D341Med (cell line): ENCODE measurements at places on chromosomes 7 and 10.

- no peak for DNase-seq
Measured at GRCh38 chr7:87216701-87217508, 2.6 kb downstream of the TMEM243 start.

- DNase-seq, result peak; percentile 65
Measured at GRCh38 chr10:17644485-17644943, 563 bp downstream of the STAM start.

- no peak for DNase-seq
Measured at GRCh38 chr10:112122827-112123226, 60.7 kb downstream of the GPAM start.

DNA sequence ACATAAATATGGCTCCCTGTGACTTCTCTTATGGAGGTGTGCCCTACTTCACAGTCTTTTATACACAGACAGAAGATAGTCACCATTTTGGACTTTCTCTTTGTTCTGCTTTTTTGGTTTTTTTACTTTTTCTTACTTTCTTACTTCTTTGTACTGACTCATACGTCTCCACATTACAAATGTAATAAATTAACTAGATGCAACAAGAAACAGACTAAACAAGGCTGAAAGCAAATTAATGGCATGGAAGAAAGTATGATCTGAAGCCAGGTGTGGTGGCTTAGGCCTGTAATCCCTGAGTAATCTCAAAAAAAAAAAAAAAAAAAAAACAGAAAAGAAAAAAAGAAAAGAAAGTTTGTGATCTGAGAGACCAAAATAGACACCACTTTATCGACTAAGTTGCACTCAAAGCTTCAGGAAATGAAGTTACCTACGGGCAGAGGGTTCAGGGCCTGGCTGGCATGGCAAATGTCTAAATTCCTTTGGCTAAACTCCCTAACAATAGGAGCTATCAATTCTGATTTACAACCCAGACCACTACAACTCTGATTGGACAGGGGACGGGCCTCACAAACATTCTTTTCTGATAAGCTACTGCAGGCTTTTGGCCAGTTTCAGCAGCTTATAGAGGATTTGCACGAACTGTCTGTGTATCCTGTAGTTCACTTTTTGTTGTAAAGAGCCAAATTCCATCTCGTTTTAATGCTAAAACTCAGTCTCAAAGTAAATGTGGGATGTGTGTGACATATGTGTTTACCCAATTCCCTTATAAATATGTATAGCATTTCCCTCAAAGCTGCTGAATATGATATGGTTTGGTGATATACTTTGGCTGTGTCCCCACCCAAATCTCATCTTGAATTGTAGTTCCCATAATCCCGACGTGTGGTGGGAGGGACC lies 129.1 kb downstream of the SEPTIN14 start:
- peak; percentile 1 for DNase-seq

- DNase-seq, result no peak
Measured at GRCh38 chr7:140284062-140284461, 107.3 kb upstream of the KDM7A start.

GRCh38 chr10:106436123-106436715 lies 728.3 kb downstream of the SORCS1 start:
- DNase-seq, result no peak

GRCh38 chr10:11082526-11082925 lies 64.9 kb downstream of the CELF2 start:
- no peak for DNase-seq

DNA sequence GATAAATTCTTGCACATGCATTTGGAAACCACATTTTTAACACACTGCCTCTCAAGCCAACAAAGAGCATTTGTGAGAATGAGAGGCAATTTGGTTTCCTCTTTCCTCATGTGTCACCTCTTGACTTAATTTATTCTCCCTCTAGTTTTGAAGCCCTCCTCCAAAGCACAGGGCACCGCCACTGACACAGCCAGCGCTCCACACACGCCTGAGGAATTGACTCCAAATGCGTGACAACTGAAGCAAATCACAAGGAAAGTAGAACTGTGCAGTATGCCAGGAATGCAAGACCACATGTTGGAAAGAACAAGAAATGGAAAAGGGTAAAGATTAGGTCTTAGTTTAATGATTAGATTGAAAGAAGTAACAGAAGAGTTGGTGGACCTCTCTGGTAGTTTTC lies 173.3 kb downstream of the LSM5 start:
- no peak for DNase-seq

DNA sequence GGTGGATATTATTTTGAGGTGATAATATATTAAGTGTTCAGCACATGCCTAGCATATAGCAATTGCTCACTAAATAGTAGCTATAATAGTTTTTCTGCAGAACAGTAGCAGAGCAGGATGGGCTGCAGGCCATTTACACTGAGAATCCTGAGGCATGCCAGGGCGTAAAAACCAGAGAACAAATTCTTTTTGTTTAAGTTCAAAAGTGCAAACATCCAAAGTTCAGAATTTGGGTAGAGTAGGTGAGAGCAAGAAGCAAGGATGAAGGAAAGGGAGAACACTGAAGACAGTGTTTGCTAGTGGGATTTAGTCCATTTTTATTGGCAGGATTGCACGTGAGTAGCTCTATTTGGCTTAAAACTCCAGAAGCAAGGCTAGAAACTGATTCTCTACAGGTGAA lies 72.0 kb upstream of the RHOBTB1 start:
- no peak for DNase-seq

DNA sequence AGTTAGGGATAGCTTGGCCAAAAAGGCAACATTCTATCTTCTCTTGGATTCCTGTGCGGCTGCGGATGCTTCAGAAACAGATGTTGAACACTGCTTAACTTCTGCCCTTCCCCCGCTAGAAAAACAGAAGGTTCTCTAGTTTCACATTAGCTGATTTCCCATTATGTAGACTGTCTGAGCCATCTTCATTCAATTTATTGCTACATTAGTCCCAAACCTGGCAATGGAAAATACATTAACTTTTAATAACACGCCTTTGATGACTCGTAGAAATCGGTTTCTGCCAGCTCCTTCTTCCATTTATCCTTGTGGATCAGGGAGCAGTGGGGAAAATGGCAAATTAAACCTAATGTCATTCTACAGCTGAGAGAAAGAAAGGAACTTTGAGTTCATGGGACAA lies 119.9 kb downstream of the SLC16A9 start:
- no peak for DNase-seq

- no peak for DNase-seq
Measured at GRCh38 chr7:87505557-87506245, 30.2 kb upstream of the ABCB4 start.

- DNase-seq, result no peak
Measured at GRCh38 chr7:127245607-127246006, 7.1 kb downstream of the GRM8 start.

- no peak for DNase-seq
Measured at GRCh38 chr10:63711361-63711760, 190.2 kb downstream of the REEP3 start.

- no peak for DNase-seq
Measured at GRCh38 chr10:117552156-117552631, 9.6 kb downstream of the EMX2 start.
